Renal cortex interstitium (tissue), 15 donors: ENCODE measurements at places on chromosomes 16 and 17. TPM values are rescaled to one million over a fixed set of nuclear protein-coding genes. Genes with fewer than 3 reads are reported as not detected.

- DNase-seq = no peak
These were observed 34.5 kb downstream of the FAM222B start for GRCh38 chr17:28807925-28808634.

DNA sequence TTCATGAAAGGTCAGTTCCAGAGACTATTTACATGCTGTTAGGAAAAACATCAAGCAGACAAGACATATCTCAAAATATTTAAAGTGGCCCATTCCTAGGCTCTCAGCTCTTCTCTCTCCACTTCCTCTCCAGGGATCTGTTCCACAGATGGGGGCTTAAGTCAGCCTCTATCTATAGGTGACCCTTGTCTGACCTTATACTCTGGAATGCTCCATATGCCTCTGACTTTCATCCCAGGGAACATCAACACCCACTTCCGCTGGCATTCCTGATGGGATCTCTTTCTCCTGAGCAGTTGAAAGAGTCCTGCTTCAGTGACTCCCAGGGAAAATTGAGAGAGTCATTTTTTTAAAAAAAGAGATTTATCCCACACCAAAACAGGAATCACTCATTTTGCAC is 11.5 kb upstream of the WIPI1 start:
- no peak for DNase-seq

DNA sequence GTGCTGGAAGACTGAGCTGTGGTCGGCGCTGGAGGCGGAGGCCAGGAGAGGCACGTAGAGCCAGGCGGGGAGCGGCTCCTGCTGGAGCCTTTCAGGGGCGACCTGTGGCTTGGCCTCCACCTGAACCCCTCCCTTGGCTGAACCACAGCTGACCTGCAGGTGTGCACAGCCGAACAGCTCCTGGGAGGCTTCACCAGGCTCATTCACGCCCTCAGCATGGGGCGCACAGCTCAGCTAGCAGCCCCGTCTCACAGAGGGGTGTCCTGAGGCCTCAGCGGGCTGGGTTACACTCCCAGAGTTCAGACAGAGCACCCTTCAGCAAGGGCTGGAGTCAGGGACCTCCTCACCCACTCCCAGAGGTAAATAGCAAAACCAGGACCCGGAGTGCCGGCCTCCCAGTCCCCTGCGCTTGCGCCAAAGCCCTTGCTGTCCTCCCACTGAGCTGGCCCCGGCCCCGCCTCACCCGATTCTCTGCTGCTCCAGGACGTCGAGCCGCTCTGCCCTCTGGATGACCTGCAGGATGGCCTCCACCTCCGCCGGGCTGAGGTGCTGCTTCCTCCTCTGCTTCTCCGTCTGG is 31.7 kb downstream of the RPH3AL start:
- no peak for DNase-seq

GRCh38 chr16:15610369-15610871 is 32.5 kb downstream of the MARF1 start:
- DNase-seq = no peak

DNA sequence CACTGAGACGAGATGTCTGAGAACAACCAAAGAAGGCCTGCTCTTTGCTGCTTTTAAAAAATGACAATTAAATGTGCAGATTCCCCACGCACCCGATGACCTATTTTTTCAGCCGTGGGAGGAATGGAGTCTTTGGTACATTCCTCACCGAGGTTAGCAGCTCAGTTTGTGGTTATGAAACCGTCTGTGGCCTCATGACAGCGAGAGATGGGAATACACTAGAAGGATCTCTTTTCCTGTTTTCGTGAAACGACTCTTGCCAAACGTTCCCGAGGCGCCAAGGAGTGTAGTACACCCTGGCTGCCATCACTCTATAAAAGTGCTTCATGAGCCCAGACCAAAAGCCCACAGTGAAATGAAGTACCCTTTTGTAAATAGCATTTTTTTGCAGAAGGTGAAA is 87.8 kb downstream of the CRISPLD2 start:
- no peak for DNase-seq

DNA sequence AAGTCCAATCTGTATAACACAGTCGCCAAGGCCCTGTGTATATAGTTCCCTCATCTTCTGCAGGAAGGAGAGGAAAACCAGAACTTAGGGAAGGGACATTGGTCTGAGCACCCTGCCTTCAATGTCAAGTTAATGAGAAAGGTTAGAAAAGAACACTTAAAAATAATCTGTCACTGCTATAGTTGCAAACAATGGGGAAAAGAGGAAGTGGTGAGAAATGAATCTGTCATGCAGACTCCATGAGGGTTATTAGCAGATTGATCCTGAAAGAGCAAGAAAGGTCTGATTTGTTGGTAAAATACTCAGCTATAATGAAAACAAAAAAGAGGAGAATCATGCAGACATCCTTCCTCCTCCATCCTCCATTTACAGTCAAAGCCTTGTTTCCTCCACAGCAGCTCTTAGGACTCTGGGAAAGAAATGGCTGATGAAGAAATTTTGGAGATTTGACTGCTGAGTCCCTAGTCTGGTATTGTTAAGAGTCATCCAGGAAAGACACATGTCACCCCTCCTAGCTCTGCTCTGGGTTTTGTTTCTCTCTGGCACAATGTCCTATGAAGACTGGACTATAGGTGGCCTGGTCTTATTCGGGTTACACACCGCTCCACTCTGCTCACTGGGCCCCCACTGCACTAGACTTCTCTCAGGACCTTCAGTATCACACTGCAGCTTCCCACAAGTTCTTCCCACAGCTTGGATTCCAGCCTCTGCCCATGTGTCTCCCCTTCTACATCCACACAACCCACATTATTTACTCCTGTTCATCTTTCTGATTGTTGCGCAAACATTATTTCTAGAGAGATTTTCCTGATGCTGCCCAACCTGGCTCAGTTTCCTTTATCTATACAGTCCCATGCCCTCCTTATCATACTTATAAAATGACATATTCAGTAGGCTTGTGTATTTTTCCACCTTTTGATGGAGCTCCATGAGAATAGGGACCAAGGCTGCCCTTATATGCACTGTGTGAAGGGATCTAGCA is 56.5 kb upstream of the XYLT1 start:
- DNase-seq = no peak

DNA sequence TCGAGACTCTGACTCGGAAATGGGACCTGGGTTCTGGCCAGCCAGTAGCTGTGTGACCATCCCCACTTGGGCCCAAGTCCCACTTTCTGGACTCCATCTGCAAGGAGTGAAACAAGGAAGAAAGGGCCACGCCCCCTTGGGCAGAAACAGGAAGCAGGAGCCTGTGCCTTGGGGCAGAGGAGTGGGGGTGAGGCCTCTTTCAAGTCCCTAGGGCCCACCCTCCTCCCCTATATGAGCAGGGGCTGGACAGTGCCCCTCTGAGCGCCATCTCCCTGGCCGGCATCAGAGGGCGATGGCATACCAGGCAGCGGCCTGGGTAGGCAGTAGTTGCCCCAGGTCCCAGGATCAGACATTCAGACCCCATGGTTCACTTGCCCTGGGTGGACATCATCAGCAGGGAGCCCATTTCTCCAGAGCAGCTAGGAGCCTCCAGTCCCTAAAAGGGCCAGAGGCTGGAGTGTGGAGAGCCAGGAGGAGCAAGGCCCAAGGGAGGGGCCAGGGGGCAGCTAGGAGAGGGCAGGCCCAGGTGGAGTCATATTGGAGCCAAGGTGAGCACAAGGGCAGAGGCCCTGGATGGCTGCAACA is 7.1 kb downstream of the BCAR1 start:
- no peak for DNase-seq

RSL1D1 gene
- 238 TPM for polyA plus RNA-seq
